ENCODE measurements at places on chromosomes 7 and 10.

DNA sequence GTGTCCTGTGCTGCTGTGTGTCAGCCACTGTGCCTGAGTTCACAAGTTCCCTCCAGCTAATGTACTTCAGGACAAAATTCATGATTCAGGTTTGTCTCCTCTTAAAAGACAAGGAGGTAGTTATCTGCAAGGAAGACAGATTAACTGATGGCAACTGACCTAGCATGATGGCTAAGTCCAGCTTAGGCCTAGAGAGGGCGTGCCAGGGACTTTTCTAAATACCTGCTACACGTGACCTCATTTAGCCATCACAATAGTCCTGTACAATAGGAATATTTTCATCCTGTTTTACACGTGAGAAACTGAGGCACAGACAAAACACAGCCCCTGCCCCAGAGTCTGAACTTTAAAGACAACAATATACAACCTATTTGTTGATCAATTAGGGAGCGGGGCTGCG lies 275.7 kb downstream of the XPNPEP1 start:
- DNase-seq = no peak

- no peak for DNase-seq
Observed at GRCh38 chr10:21162948-21163347, 265.8 kb upstream of the NEBL start.

GRCh38 chr7:115869190-115869589 lies 161.4 kb downstream of the TFEC start:
- DNase-seq = no peak

DNA sequence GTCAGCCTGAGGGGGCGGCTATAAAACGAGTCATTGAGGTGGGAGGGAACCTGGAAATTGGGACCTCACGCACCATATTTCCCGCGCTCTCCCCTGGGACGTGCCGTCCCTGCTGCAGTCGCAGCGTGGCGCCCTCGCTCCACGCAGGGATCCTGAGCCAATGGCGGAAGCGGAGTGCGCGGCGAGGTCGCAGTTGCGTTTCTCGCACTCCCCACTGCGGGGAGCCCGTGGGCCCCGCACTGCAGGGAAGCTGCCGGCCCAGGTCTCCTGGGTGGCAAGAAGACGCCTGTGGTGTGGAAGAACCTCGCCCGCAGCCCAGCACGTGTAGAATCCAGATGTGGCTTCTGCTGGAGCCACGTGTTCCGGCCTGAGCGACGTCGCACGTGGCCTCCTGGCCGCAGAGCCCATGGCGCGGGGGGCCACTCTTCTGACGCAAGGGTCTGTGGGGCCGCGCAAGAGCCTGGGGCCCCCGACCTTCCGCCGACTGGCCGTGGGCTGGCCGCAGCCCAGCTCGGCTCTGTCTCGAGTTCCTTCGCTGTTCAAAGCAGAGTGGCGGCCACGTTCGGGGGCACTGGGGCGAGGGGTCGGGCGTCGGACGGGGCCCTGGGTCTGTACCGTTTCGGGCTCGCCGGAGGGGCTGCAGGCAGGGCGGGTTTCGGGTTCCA lies 26.4 kb downstream of the HIF1AN start:
- peak; percentile 38 for DNase-seq

DNA sequence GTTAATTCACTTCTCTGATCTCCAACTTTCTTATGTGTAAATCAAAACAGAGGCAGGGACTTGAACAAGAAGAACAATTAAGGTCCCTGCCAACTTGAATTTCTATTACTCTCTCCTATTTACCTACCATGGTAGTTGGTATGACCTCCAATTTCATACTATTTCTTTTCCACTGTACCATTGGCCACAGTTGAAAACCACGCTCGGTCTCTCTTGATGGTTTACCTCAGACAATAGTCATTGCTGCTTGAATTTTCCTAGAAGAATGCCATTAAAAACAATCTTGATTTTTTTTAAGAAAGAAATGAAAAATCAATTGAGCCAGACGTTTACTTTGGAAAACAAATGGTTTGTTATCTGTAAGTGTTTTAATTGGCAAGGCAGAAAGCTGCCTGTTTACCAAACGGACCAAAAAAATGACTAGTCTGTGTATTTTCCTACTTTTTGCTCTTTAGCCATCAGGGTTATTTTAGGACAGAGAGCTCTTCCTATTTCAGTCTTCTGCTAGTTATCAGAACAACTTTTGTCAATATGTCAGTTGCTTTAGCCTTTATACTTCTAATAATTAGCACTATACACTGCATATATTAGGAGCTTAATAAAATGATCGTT lies 157.5 kb upstream of the PLXDC2 start:
- DNase-seq = no peak

DNA sequence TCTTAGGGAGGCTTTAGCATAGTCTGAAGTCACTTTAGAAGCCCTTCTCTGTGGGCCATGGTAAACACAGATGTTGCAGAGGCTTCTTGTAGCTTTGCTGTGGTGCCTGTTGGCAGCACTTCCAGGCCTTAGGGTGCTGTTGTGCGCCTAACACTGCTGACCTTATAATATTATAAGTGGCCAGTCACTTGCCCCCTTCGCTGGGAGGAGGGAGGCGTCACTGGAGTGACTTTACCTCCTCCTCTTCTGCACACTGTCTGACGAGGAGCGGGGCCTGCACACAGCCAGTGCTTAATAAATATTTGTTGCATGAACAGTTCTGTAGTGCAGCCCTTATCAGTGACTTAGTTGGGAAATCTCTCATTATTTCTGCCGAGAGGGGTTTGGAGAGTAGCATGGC lies 63.3 kb downstream of the WDR37 start:
- DNase-seq = no peak

GRCh38 chr7:81618396-81619014 lies 151.3 kb downstream of the HGF start:
- no peak for DNase-seq

GRCh38 chr7:139043823-139044812 lies 8.3 kb upstream of the ZC3HAV1L start:
- DNase-seq = peak; percentile 59

GRCh38 chr7:2651336-2651735 lies 19.6 kb downstream of the TTYH3 start:
- no peak for DNase-seq

DNA sequence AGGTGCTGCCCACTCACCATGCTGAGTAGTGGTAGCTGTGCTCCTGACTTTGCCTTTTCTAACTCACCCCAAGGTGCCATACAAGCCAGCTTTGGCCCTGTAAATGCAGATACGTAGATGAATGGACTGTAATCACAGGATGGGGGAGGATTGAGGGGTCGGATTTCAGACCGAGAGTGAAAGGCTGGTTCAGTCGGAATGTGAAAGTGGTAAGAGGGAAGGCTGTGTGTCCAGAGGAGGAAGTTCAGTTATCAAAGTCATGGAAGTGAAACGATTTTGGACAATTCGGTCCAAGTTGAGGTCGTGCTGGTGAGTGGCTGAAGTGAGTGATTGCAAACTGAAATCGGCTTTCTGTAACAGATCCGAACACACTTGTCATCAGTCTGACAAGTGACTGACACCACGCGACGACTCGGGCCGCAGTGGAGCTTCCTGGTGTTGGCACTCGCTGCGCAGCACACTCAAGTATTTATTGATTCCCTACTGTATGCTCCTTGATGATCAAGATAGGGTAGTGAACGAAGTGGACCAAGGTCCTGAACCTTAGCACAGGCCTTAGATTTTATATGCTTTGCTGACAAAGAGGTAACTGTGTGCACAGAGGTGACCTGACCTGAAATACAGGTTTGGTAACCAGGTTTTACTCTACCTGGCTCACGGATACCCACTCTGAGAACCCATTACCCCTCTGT lies 10.5 kb downstream of the ZNF282 start:
- DNase-seq = no peak

GRCh38 chr7:95840953-95841950 lies 68.9 kb downstream of the DYNC1I1 start:
- DNase-seq = no peak

DNA sequence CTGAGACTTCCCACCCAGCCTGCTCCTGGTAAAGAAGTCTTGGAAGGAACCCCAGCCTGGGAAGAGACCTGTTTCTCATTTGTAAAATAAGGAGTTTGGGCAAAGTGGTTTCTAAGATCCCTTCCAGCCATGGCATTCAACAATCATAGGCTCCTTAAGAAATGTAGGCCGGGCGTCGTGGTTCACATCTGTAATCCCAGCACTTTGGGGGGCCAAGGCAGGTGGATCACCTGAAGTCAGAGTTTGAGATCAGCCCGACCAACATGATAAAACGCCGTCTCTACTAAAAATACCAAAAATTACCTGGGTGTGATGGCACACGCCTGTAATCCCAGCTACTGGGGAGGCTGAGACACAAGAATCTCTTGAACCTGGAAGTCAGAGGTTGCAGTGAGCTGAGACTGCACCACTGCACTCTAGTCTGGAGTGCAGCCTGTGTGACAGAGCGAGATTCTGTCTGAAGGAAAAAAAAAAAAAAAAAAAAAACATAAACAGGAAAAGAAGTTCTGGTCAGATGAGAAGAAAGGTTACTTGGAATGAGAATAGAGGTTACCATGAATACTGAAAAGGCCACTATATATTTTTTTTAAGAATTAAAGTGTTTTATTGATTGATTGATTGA lies 15.9 kb downstream of the DLG5 start:
- no peak for DNase-seq

DNA sequence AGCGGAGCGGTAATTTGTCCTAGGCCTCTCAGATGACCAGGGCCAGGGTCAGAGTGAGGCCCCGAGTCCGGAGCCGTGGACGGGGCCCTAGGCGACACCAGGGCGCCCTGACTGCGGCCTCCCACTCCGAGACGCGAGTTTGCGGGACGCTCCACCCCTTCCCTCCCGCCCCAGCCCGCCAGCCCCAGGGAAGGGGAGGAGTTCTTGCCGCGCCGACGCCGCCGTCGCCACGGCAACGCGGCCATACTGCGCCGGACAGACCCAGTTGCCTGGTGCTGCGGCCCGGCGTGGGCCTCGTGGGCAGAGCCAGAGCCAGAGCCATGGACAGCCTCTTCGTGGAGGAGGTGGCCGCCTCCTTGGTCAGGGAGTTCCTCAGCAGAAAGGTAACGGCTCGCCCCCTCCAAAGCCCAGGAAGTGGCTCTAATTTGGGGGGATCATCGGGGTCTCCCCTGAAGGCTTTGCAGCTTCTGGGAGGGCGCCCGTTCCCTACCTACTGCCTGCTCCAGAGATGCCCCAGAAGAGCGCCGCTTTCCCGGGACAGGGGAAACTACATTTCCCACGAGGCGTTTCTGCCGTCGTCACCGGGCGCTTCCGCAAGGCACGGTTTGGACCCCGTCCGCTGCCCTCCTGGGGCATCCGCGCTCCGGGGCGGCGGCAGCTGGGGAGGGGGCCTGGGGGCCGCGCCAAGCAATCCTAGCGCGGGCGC lies at the start of gene MINDY4:
TSS of gene MINDY4 (plus strand) at position 244 of the 706 bp plus-strand sequence. CDS start at position 321, 77 bp downstream.
- DNase-seq = peak; percentile 43

GRCh38 chr10:130750441-130750840 lies 561.1 kb downstream of the TCERG1L start:
- no peak for DNase-seq

- no peak for DNase-seq
Observed at GRCh38 chr7:29598613-29599012, 35.0 kb downstream of the PRR15 start.

DNA sequence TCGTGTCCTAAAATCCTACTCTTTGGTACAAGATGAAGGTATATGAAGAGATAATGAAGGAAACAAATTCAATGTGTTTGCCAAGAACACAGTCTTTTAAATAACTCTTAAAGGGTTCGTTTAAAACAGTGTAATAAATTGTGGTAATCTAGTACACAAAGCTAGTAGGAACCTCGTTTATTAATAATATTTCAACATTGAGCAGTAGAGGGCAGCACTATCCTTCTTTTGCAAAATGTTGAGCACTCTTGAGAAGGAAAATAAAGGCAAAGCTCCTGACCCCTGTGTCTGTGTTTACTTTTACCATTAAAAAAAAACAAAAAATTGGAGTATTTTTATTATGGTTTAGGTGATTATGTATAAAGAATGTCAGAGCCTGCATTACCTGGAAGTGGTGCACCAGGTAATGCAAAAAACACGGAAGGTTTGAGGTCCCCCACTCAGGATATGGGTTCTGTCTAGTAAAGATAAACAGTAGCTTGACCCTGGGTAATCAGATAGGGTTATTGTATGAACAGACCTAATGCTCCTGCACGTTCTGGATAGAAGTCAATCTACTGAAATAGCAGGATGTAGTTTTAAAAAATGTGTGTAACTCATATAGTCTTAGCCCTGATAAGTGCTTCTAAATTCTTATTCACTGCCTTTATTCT lies 5.7 kb upstream of the GOT1 start:
- DNase-seq = no peak

GRCh38 chr10:72270607-72271281 lies 3.0 kb upstream of the DDIT4 start:
- DNase-seq = no peak

GRCh38 chr10:36500266-36500665 lies 625.1 kb upstream of the ANKRD30A start:
- DNase-seq = no peak

DNA sequence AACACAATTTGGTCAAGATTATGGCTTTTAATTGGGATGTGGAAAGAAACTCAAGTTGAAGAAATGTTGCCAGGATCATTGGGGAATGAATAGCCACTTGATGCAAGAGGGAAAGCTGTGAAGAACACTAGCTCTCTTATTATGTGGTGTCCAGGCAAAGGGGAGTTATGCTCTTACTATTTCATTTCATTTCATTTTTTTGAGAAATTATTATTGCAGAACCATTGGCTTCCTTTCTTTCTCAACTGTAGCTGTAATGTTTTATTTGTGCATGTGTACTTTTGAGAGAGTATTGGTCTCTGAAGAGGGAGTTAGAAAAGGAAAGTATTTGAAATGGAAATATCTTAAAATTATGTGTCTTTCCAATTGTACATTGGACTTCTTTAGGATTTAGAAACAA lies 312.6 kb upstream of the BMPER start:
- no peak for DNase-seq

DNA sequence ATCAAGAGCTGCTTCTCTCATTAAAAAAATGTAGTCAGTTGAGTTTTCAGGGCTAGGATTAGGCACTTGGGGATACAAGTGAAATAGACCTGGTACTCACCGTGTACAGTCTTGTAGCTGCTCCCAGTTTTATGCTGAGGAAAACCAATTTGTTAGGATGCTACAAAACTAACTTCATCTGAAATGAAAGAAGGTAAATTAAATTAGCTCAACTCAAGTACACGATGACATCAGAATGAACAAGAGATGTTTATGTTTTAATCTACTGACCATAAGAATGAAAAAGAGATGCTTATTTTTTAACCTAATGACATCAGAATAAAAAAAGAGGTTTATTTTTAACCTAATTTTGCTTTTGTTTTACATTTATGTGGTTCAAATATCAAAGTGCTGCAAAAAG lies 73.7 kb downstream of the AP3M1 start:
- no peak for DNase-seq

- DNase-seq = no peak
Observed at GRCh38 chr10:683448-684071, 5.9 kb downstream of the DIP2C start.

DNA sequence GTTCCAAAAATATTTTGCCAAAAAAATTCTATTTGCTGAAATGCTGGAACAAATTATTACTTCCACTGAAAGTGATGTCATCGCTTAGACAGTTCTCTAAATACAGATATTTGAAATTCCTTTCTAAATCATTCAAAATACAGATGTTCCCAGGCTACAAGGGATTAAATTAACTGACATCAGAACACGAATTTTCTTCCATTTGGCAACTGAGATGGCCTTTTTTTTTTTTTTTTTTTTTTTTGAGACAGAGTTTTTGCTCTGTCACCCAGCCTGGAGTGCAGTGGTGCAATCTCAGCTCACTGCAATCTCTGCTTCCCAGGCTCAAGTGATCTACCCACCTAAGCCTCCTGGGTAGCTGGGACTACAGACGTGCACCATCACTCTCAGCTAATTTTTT lies 57.0 kb downstream of the P4HA1 start:
- no peak for DNase-seq

- DNase-seq = no peak
Observed at GRCh38 chr7:148121401-148121800, 469.2 kb upstream of the C7orf33 start.

All from activated CD8-positive, alpha-beta memory T cell treated with anti-CD3 and anti-CD28 coated beads for 1 hour (primary cell).